ENCODE measurements at places on chromosomes 5 and 9. TPM values are rescaled to one million over a fixed set of nuclear protein-coding genes. Genes with fewer than 3 reads are reported as not detected.

CYLC2 gene
- not detected for polyA plus RNA-seq

BOD1 gene
- polyA plus RNA-seq: 21.5 TPM

ADCY2 gene
- 0.19 TPM for polyA plus RNA-seq

GPR151 gene
- not detected for polyA plus RNA-seq

CDH9 gene
- not detected for polyA plus RNA-seq

C9 gene
- polyA plus RNA-seq: not detected

GRCh38 chr9:34991607-34992375 is 2.2 kb downstream of the DNAJB5 start:
- DNase-seq: no peak

DNA sequence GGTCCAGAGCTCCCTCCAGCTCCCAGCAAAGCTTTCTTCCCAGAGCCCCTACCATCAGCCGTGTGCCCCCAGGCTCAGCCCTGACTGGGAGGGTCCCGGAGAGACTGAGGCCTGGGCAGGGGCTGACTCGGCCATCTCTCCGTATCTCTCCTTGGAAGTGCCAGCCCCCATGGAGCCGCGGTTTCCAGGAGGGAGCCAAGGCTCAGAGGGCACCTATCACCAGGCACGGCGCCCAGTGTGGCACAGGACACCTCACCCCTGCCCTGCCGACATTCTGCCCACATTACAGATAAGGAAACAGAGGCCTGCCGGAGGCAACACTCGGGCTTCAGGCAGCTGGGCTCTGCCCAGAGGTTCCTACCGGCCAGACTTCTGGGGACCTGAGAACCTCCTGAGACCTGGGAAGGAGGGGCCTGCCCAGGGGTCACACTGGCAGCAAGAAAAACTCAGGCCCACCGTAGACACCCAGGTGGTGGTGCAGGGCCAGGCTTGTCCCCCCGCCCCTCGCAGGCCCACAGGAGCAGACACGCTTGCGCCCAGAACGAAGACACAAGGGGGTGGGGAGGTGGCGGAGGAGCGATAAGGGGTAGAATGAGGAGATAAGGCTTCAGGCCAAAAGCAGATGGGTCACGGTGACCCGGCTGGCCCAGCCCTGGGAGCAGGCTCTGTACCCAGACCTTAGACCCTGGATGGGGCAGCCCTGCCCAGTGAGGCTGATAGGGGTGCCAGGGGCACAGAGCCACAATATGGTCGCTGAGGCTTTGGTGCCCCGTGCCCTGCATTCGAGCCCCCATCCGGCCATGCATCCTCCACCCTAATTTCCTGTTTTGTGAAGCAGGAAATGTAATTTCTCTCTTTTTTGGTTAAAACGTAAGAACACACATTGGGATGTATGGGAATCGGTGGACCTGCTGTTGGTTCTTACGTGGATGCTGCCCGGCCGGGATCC is 11.8 kb downstream of the NR5A1 start:
- no peak for DNase-seq

DNA sequence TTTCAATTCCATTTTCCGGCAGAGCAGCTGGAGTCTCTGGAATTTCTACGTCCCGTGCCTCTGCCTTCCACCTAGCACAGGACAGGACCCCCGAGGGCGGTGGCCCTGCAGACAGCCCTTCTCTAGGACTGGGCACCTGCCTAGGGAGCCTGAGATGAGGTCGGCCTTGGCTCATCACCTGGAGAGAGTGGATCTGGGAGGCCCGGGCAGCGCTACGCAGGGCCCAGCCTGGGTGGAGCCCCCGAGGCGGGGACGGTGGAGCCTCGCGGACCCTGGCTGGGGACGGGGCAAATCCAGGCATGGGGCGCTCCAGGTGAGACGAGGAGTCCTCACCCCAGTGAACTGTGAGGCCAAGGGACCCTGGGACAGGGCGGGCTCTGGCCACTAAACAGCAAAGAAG is 114.5 kb downstream of the MTRR start:
- no peak for DNase-seq

- DNase-seq: no peak
Observed at GRCh38 chr9:135269912-135270830, 182.7 kb downstream of the OLFM1 start.

DNA sequence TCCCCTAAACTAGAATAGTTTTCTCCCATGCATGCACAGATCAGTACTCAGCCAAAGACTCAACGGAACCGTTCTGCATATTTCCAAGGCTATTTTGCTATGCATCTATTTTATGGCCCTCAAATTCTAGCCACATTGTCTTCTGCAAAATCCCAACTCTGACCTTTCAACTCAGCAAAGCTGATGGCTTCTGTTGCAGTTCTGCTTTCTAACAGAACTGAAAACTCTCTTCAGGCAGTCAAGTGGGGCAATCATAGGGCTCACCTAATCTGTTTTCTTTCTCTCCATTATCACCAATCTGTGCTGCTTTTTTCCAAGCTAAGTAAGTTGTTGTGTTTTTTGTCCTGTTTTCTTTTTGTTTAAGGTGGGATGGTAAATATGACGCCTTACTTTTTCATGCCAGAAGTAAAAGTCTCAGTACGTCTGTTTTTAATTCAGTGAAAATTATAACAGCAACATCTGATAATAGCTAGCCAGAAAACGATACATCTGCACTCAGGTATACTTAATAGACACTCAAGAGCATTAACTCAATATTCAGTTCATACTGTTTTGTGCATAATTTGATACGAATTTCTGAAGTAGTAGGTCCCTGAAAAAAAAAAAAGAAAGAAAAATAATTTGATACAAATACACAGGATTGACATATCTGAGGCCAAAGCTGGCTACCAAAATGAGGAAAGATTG is 454.3 kb downstream of the TLE1 start:
- no peak for DNase-seq

DNA sequence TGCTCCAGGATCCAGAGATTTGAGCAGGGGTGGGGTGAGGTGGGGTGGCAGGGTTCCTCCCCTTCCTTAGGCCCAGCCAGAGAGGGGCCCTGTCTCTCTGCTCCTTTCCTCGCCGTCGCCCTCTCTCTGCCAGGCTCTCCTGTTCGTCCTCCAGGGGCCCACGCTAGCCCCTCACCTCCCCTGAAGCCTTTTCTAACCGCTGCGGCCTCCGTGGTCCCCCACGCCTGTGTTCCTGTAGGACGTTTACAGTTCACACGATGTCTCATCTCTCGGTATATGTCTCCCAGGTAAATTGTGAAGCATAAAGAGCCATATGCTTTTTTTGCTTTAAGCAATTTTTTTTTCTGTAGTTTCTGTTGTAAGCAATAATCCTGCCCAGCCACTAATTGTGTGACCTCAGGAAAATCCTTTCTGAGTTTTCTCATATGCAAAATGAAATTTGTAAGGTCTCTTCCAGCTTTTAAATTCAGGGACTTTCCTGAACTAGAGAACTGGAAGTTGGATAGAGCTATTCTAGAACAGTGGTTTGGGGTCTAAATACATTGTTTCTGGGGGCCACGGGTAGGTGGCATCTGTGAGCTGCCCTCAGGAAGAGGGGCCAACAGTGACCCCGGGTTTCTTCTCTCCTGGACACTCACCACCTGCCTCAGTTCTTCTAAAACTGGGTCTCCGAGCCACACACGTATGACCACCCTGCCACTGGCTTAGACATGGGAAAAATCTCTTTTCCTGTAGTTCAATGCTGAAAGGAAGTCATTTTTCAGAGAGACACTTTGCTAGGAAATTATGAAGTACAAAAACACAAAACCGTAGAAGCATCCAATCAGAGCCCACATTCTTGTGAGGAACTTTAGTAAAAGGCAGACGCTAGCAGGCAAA is 50.2 kb upstream of the ZNF366 start:
- DNase-seq: no peak

DNA sequence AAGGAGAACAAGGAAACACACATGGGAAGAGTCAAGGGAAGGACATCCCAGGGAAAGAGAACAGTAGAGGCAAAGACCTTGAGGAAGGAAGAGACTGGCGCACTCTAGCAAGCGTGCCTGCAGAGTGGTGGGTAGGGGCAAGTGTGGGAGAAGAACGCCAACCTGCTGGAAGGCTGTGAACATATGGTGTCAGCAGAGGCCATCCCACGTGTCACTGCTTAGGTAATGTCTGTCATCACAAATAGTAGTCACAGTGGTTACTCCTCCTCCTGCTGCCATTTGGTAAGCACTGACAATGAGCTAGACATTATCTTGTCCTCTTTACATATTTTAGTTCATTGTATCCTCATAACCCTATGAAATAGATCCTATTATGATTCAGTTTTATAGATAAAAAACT is 206.4 kb upstream of the TRIM32 start:
- DNase-seq: no peak

GRCh38 chr5:160071916-160072315 is 47.3 kb downstream of the PWWP2A start:
- no peak for DNase-seq

DNA sequence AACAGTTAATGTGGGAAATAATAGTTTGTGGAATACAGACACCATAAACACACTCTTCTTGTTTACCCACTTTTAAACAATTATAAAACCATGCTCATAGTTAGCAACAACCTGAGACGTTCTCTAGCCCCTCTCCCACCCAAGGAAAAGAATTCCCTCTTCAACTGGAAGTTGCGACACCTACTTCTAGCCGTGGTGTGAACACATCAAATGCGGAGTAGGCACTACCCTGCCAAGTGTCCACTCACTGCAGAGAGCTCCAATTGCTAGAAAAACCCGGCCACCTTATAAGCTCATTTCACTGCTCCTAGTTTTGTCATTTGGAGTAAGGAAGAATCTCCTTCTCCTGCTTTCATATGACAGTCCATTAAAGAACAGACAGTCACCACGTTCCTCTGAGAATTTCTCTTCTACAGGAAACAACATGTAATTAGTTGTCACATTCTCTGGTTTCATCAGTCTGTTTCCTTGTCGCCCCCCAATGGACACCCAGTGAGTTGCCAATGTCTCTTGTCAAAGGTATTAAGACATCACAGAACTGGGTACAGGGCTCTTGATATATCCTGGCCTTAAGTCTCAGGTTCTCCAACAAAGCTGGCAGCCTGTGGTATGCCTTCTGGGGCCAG is 47.3 kb downstream of the PRLR start:
- peak; percentile 37 for DNase-seq

GRCh38 chr9:121698627-121699570 is 47.5 kb downstream of the DAB2IP start:
- DNase-seq: peak; percentile 38

- no peak for DNase-seq
Observed at GRCh38 chr9:13705918-13706317, 426.4 kb upstream of the MPDZ start.

DNA sequence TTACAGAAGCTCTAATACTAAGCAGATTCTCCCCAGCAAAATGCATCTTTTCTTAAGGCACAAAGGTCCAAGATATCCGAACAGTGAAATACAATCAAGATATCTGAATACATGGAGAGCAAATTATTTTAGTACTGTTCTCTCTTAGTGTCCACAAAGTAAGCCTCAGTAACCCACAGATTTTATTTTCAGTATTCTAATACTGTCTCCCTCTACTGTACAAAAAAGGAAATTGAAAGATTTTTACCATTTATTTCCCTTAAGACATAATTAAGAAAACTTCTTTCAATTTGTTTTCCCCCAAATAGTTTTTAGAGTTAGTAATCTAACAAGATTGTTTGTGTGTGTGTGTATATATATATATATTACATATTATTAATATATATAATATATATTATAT is 24.7 kb upstream of the NOL6 start:
- no peak for DNase-seq

DNA sequence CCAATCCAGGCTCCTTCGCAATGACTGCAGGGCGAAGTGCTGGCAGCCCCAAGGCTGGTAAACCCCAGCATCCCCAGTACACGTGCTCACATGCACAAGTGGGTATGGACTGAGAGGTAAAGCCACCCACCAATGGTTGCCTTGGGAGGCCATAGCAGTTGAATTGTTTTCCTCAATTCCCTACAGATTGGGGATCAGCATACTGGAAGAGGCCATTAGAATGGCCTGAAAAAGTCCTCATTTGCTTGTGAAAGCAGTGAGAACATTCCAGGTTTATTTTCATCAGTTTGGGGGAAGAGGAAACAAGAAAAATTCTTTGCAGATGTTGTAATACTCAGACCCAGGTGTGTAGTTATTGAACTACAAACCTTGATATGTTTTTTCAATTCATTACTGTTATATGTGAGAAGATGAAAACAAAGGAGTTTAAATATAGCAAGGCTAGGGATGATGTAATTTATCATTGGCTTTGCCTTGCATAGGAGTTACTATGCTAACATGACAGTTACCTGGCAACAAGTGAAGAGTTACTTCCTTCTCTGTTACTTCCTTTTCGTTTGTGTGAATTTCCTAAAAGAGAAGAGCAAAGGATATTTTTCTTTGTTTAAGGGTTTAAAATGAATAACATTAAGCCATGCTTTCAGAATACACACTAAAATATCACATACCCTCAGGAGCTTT is 36.4 kb downstream of the MTMR12 start:
- DNase-seq: no peak

- peak; percentile 100 for DNase-seq
Observed at GRCh38 chr5:16936150-16936988, at the start of gene MYO10. Gene MYO10, minus strand, starts transcription at chr5:16936288. Its CDS starts 480 bp downstream, at chr5:16935808.

- peak; percentile 86 for DNase-seq
Observed at GRCh38 chr9:129174724-129175514, 3.1 kb downstream of the IER5L start.

DNA sequence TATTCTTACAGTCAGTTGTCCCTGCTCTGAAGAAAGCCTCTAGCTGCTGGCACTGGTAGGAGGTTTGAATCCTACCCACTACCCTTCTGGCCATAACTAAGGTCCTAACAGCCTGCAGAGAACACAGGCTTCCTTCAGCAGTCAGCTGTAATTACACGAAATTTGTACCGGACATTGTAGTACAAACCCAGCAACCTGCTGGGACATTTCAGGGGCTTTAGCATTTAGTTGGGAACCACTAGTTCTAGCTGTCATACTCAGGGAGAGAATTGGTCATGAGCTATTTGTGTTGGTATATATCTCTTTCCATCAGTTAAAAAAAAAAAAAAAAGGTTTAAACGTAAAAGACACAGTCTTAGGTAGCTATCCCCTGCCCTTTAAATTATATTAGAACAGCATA is 1070.2 kb upstream of the DMAC1 start:
- DNase-seq: no peak

DNA sequence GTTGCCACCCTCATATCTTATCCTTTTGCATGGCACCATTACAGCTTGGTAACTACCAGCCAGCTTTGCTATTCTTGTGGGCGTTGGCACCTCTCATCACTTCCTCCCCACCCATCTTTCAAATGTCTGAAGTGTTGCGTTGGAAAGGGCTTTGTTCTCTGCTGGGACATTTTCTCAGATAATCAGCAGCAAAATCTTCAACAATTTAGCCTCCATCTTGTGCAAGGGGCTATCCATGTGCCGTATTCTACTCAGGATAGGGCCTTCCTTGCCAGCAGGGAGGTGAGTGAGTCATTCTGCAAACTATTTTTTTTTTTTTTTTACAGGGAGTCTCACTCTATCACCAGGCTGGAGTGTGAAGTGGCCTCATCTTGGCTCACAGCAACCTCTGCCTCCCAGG is 62.1 kb upstream of the NUDT12 start:
- DNase-seq: no peak

Measured in pancreas (tissue), 10 donors.